ENCODE measurements at places on chromosomes 3 and 15. TPM values are rescaled to one million over a fixed set of nuclear protein-coding genes. Genes with fewer than 3 reads are reported as not detected.

DNA sequence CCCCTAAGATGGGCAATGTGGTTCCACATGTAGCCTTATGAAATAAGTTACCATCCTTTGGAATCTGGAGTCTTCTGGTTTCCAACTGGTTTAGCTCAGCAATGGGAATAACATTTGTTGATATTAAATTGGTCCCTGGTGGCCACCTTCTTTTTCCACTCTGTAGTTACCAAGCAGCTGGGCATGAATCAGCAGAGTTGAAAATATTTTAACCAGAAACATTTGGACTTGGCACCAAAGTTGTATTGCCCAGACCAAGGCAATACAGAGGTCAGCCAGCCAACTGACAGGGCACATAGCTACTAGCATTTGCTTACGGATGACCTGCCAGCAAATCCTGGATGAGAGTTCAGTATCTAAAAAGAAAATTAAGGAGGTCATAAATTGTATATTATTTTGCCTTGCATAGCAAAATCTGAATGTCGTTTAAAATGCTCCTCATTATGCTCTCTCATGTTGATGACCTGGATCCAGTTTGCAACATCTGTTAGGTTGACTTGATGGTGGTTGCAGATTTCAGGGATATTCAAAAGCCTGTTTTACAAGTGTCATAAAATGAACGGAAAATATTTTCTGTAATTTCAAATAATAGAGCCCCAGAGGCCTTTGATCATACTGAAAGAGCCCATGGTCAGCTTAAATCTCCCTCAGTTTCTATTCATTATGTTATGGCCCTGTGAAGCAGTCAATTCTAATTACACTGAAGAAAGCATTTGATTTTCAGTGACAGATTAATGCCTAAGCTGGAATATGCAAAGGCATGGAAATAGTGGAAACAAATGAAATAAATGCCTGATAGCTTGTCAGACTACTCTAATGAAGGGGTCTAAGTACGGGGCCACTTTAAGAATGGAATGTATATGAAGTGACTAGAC, 54.6 kb downstream of the PPM1L start:
- no peak for DNase-seq

DNA sequence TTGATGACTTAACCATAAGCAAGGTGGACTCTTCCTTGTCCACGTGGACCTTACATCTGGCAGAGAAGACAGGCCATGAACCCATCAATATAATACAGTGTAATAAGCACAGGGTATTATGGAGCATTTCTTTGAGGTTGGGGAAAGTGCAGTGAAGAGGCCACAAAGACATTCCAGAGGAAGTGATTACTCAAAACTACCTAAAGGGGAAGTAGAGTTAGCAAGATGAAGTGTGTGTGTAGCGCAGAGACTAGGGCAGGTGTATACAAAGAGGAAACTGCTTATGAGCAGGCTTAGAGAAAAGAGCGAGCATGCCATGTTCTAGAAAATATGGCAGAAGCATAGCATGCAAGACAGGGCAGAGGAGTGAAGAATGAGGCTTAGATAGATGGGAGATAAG, 17.9 kb downstream of the CP start:
- no peak for DNase-seq

DNA sequence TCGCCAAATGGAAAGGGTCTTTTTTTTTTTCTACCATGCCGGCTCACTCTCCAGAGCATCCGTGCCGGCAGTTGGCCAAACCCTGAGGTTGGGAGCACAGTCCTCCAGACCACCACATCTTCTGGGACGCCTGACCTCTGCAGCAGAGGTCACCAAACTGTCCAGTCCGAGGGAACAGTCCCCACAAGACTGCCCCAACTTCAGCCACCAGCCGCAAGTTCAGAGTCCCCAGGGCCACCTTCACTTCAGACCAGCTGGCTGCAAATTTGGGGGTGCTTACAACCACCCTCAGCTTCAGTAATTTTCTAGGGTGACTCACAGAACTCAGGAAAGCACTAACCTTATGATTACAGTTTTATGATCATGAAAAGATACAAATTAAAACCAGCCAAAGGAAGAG, 28.9 kb downstream of the PLA2G4D start:
- no peak for DNase-seq

DNA sequence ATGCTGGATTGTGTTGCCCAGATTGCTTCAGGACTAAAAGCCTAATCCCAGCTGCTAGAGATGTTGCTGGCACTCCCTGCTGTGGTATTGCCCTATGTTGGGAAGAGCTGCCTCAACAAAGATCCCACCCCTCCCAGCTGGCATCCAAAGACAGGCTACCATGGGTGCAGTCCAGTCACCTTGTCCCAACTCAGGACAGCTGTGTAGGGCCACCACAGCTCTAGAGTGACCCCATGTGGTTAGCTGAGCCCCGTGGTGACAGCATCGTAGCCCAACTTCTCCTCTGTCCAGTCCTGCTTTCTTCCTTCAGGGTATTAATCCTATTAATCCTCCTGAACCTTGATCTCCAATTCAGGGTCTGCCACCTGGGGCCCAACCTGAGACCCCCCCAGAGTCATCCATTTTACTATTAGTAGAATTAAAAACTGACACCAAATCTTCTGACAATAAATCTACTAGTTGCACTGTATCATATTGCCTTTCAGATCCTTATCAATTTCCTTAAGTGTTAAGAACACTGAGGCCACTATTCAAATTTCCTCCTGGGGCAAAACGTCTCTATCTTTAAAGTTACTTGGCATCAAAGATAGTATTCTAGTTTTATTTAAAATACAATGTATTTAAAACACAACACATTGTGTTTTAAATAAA, 83.5 kb downstream of the AQP9 start:
- DNase-seq = no peak

DNA sequence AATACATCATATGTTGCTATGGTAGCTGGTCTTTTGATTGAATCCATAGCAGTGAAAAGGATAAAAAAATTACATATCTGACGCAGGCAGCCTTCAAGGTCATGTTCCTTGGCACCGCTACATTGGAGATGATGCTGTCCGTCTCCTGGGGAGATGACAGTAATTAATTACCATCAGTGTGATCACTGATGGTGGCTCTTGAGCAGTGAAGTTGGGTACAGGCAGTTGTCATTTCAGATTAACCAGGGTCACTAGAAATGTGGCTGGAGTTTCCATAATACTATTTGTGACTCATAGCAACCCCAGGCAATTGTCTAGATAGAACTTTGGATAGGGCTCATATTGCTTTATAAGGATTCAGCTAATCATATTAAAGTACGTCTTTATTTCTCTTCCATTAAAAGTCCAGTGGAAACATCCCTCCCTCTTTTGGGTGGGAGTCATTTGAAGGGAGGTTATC, 136.3 kb downstream of the THSD4 start:
- no peak for DNase-seq

- no peak for DNase-seq
Observed at GRCh38 chr3:125318167-125318865, 56.8 kb downstream of the ZNF148 start.

DNA sequence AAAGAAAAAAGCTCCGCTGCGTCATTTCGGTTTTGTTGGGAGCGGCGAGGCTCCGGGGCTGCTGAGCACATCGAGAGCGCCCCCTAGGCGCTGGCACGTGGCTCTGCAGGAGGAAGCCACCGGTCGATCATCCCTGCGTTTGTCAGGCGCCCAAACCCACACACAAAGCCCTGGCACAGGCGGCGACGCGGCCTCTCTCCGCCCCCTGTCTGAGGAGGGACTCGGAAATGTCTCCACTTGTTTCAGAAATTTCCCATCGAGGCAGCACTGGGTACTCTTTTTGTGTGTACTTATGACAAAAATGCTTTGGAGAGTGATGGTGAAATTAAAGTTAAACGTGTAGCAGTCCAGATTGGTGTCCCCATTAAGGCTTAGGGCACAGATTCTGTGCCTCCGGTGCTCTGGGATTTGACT, 407.3 kb upstream of the ONECUT1 start:
- DNase-seq = no peak

The TF gene
- total RNA-seq = not detected

DNA sequence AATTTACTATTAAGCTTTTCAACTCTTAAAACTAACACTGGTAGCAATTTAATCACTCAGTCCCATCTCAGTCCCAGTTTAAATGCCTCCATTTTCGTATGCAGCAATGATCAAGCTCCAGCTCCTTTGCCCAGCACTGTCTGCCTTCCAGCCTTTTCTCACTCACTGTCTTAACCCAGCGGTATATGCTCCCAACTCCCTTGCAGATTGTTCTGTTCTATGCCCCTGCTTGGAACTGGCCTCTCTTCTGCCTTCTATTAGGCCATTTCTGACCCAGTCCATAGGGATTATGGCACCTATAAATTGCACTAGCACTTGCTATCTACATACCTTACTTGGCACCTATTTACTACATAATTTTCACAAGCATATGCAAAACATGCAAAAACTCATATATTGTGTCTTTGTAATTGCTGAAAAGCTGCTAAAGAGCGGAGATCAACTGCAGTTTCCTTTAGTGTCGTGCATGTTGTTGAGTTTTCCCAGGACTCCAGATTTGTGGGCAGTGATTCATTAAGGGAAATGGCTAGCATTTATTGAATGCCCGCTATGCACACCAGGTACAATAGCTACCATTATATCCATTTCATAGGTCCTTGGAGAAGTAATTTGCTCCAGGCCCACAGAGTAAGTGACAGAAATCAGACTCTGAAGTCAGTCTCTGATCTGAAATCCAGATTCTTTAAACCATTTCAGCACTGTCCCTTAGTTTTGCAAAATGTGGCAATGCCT, 24.4 kb downstream of the CRBN start:
- no peak for DNase-seq

GRCh38 chr15:96783746-96784145, 453.2 kb downstream of the NR2F2 start:
- DNase-seq = no peak

DNA sequence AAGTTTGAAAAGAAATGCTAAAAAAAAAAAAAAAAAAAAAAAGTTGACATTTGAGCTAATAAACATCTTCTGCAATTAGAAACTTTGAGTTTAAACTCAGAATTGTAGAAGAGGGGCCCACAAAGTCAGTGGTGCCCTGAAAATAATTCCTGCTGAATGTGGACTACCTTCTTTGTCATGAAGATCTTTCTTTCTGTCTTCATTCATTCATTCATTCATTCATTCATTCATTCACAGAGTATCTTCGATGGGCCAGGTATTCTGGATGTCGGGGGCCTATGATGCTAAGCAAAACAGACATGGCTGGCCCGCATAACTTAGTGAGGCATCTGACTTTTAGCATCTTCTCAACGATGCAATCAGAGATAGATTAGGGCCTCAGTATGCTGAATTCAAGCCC, 24.6 kb downstream of the ETV5 start:
- no peak for DNase-seq

GRCh38 chr15:88322461-88322860, 65.9 kb upstream of the NTRK3 start:
- DNase-seq = no peak

GRCh38 chr15:40891810-40892446, 2.3 kb upstream of the VPS18 start:
- no peak for DNase-seq

GRCh38 chr15:73244333-73244732, 124.4 kb downstream of the HCN4 start:
- DNase-seq = no peak

DNA sequence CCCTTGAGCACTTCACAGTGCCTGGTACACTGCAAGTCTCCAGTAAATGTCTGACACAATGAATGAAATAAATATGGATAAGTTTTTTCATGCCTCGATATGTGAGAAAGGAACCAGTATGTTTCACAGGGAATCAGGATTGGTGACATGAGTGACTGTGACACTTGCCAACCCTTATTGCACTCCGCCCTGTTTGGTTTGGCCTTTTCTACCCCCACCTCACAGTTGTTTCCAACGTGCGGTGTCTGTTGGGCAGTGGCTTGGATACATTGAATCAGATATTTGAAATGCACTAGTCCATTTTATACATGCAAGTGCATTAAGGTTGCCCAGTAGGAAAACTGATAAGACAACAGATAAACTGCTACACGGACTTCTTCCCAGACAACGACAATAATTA, 2.0 kb downstream of the NPHP3 start:
- DNase-seq = no peak

DNA sequence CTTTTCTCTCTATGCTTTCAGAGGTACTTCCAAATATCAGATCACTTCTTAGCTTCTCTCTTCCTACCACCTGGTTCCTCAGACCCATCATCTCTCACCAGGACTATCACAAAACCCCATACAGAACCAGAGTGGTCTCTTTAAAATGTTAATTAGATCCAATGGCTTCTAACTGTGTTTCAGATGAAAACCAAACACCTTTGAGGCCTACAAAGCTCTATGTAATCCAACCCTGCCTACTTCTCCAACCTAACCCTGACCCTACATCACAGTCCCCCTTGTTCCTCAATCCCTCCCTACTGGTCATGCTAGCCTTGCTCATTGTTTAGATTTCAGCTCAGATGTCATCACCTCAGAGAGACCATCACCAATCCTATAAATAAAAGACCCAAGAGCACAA, 34.8 kb downstream of the SUMF1 start:
- DNase-seq = no peak

GRCh38 chr15:98395974-98396610, 252.2 kb upstream of the IGF1R start:
- no peak for DNase-seq

The C3orf62 gene
- total RNA-seq = 1.0 TPM

The NEK4 gene
- total RNA-seq = 14.6 TPM

DNA sequence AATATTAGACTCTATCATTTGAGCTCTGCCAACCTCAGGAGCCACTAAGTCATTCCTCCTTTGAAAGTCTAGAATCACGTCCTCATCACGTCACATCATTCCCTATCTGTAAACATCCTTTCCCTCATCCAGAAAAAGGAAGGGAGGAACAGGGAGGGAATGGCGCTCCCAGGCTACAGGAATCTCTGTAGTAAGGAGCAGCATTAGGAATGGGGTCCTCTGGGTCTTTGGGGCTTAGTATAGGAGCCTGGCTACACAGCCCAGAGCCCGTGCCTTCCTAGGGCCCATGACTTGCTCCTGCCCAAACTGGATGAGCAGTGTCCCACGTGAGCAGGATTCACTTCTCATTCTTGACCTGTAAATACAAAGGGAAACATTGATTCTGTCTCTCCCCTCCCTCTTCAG, 1.6 kb downstream of the TAGLN3 start:
- DNase-seq = no peak

The GATM gene
- total RNA-seq = 38.2 TPM

DNA sequence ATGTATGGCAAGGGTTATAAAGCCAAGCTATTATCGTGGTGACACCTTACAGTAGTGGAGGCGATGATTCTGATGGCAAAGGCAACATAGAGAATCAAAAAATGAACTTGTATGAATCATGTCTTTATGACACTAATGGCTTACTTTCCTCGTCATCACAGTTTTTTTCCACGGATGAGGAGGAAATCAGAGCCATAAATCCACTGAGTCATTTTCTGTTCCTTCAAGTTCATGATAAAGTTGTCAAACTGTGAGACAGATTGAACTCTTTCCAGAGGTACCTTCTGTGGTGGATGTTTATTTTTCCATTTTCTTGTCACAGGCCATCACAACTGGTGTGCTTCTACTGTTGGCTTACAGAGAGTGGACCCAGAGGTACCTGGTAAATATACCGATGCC, 8.5 kb downstream of the TMEM212 start:
- no peak for DNase-seq

GRCh38 chr3:78988324-78988723, 779.5 kb downstream of the ROBO1 start:
- DNase-seq = no peak

GRCh38 chr3:182585532-182586150, 207.7 kb upstream of the ATP11B start:
- DNase-seq = no peak

Measured in right atrium auricular region (tissue), 2 donors.